COLO829 (cell line): ENCODE measurements at places on chromosomes 1 and 21.

GRCh38 chr1:38269923-38270848 is 223.6 kb upstream of the POU3F1 start:
- no peak for DNase-seq

DNA sequence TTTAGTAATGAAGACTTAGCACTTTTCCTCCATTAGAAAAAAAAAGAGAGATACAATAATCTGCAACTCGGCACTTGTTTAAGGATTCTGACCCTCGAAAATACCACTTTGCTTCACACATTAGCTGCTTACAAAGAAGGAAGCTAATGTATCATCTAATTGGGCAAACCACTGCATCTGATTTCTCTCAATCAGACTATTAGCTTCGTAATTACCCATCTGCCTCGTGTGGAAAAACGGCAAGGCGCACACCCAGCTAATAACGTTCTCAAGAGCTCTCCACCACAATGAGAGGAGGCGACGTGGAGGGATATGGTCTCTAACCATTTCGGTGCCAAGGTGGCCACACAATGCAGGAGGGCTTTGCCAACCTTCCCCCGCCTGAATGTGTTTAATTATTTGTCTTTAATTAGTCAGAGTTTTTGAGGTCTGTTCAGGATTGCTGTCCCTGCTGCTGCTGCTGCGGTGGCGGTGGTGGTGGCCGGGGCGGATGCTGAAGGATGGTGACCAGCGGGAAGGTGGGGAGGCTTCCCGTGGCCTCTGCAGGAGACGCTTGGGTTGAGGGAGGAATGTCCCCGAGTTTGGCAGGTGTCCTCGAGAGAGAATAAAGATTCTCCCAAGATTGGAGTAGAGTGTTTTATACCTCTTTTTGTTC is 374.5 kb downstream of the RPS6KC1 start:
- no peak for DNase-seq

DNA sequence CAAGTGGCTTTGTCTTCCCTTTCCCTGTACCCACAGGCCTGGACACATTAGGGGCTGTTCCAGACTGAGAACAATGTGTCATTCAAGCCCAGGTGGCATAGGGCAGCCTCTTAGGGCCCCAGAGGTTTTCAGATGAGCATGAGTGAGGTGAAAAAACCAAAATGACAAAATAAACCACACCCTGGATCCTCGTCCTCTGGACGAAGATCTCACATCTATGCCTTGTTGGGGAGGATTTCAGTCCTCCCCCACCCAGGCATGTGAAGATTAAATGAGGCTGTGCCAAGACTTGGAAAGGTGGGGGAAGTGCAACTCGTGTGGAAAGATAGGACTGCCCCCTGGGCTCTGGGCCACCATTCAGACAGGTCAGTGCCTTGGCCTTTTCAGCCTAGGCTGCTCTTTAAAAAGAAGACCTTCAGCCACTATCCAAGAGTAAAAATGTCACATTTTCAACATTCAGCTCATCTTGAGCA is 32.8 kb upstream of the IL19 start:
- DNase-seq = peak; percentile 51

DNA sequence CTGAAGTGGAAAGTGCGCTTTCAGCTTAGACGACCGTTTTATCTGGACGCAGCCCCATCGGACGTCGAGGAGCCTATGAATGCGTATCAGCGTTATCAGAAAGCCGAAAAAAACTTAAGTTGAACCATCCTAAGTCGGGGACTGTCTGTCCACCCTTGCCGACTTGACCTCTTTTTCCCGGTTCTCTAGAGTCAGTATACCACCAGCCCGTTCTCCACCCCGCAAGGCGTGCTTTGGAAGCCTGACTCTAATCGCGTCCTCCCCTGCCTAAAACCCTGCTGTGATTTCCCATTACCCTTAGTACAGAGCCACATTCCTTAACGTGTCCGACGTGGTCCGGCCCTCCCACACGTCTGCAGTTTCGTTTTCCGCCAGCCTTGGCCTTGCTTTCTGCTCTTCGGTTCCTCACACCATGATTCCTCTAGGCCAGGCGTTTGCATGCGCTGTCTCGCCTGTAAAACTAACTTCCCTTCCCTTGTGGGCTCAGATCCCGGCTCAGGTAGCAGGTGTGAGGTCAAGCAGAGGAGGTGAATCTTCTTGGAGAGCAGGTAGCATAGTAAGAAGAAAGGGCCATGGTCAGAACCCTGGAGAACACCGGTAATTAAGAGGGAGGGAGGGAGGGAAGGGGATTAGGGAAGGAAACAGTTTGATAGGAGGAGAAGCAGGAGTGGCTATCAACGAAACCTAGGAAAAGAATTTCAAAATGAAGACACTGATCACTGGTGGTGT is 865 bp downstream of the ADPRS start:
- no peak for DNase-seq

GRCh38 chr21:36663033-36663855 is 35.7 kb upstream of the SIM2 start:
- no peak for DNase-seq

DNA sequence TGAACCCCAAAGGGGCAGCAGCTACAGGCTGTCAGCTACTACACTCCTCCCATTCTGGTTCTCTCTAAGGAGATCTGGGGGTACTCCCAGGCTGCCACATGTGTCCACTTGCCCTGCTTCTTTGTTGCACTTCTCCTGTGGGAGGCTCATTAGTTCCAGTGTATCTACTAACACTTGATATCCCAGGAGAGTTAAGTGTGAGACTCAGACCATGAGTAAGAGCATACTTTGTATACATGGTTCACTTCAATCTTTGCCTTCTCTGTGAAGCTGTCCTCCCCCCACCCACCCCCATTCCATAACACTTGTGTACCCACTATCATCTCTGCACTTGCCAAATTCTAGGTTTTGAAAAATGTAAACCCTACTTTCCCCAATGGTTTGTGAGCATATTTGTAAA is 34.9 kb upstream of the GADD45A start:
- DNase-seq = no peak

GRCh38 chr1:174169342-174169741 is 10.0 kb downstream of the RABGAP1L start:
- DNase-seq = no peak

GRCh38 chr1:107897438-107898345 is 67.3 kb downstream of the VAV3 start:
- no peak for DNase-seq

DNA sequence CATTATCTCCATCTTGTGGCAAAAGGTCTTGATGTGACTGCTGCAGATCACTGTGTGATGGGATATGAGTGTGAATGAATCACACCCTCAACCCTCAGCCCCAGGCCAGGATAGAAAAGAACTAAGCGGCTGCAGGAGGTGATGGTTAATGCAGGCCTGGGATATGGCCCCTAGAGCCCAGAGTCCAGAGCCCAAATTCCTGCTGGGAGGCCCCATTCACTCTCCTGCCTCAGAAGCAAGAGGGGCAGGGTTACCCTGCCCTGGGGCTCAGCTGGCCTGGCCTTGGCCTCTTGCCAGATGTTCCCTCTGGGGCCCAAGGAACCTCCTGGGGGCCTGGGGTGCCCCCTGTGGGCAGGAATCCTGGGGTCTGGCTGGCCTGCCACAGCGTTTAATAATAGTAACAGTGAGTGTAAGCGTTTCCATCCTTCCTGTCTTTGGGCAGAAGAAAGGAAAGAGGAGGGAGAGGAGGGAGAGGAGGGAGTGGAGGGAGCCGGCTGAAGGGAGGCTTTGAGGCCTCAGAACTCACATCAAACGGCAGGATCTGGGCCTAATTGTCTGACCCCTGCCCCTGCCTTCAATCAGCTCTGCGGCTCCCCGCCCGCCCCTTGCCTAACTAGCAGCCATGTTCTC is 26.2 kb downstream of the DMAP1 start:
- no peak for DNase-seq

DNA sequence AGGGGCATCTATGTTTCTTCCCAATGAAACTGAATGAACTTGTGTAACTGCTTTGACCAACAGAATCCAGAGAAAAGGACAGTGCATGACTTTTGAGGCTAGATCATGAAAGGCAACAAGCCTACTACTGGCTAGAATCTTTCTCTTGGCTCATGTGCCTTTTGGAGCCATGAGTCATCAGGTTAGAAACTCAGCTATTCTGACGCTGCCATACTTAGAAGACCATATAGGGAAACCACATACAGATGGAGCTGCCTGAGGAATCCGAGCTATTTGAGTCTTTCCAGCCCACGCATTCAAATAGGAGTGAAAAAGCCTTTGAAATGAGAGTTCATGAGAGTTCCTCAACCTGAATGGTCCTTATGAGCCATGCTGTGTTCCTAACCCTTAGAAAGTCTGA is 738.5 kb upstream of the CHRM3 start:
- DNase-seq = peak; percentile 93

- no peak for DNase-seq
These were observed 567.4 kb upstream of the TMPRSS15 start for GRCh38 chr21:18970941-18971340.

DNA sequence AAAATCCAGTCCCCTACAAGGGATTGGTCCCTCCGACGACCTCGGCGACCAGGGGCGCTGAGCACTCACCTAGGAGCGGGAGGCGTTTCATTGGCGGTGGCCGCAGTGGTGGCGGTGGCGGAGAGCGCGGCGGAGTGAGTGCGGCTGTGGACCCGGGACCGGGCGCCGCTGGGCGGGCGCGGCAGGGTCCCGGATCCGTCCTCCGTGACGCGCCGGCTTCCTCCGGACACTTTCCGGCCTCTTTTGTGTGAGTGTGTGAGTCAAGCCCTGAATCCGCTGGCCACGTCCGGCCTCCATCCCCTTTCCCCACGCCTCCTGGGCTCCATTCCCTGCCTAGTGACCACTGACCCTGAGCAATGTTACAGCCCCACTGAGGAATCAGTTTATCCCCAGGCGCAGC is at the start of gene ADGRL4:
TSS of gene ADGRL4 (minus strand) at position 167 of the 400 bp plus-strand sequence. CDS start at position 91, 76 bp downstream.
- DNase-seq = no peak

- DNase-seq = peak; percentile 54
These were observed 910 bp upstream of the RERE start for GRCh38 chr1:8818325-8818775.

- no peak for DNase-seq
These were observed 26.7 kb downstream of the KCNA2 start for GRCh38 chr1:110579460-110579859.

DNA sequence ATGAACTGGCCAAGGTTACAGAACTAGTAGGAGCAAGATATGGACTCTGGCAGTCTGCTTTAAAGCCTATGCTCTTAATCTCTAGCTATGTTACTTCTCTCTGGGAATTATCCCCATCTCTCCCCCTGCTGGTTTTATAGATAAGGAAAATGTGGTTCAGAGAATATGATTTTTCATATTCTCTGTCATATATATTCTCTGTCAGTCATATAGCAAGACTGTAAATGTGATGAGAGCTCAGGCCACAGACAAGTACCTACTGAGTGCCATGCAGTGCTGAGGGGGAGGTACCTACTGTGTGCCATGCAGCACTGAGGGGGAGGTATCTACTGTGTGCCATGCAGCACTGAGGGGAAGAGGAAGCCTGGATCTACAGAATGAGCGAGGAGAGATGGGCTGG is 220.3 kb upstream of the FGGY start:
- no peak for DNase-seq

DNA sequence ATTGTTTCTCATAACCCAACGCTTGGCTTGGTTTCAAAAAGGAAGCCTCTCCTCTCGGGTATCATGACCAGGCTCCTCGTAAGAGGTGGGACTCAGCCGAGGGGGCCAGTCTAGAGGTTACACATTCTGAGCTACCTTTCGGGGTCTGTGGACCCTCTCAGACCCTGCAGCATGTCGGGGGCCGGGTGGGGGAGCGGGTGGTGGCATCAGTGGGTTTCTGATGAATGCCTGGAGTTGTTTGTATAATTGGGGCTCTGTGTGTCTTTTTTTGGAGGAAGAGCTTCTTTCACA is 229.3 kb downstream of the CAMTA1 start:
- DNase-seq = no peak

DNA sequence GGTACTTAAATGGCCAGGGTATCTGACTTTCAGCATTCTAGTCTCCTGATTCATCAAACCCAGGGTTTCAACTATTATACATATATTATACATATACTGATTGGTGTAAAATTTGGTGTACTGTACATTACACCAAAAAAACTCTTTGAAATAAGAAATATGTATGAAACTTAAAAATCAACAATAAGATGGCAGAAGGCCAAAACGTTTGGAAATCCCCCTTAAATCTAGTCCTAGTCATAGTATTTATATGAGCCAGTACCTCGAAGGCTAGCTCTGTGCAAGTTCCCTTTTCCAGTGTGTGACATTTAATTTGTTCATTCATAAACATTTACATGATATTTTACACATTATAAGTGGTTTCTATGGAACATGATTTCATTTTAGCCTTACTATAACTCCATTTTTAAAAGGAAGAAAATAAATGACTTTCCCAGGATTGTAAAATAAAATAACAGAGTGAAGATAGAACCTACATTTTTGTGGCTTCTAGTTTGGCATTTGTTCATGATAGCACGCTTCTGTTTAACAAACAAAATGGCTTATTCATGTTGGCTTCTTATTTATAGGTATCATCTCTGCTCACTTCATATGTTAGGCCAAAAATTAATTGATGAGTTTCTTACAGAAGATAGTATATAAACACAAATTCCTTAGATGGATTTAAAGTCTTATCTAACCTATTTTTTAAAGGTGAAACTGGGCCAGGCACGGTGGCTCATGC is 18.8 kb upstream of the ZNF281 start:
- DNase-seq = no peak

GRCh38 chr1:43763497-43763973 is 56.2 kb downstream of the ST3GAL3 start:
- DNase-seq = peak; percentile 60

- DNase-seq = peak; percentile 40
These were observed 16.6 kb downstream of the SAMD11 start for GRCh38 chr1:940107-941014.

- DNase-seq = no peak
These were observed 1356.3 kb downstream of the KCNT2 start for GRCh38 chr1:195251900-195252299.

DNA sequence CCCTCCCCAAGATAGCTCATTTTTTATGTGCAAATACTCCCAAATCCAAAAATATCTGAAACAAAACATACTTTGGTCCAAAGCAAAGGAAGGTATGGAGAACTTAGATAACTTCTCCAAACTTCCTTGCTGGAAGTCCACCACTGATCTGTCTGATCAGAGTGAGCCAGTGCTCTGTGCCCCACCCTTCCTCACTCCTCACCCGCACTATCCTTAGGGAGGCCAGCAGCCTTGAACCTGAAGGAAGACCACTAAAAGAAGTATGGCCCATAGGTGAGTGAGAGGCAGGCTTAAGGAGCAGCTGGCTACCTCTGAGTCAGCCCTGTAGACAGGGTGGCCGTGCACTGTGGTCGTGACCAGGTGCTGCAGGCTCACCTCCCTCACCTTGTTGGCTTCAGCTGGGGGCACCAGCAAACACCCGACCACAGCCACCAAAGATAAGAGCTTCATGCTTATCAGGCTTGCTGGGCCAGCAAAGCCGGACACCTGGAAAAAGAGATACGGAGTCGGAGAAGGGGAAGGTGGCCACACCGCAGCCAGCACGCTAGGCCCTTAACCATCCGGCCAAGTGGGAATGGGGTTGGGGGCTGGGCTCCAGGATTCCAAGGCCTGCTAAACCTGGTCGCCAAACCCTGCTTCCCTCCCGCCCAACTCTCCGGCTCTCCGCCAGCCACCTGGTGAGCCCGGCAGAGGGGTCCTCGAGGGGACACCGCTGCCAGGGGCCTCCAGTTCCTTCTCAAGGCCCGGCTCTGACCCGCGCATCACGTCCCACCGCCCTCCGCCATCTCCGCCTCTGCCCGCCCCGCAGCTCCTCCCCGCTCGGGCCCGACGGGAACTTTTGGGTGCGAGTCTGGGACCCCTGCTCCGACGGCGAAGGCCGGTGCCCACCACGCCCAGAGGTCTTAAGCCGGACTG is 543 bp downstream of the TMEM9 start:
- DNase-seq = no peak

- no peak for DNase-seq
These were observed 15.8 kb upstream of the BACE2 start for GRCh38 chr21:41152147-41152546.
